T-helper 2 cell (primary cell): ENCODE measurements at places on chromosomes 1 and 21.

GRCh38 chr1:89358287-89358893 is 5.5 kb upstream of the GBP6 start:
- DNase-seq: peak; percentile 73

GRCh38 chr1:186301448-186301847 is 73.6 kb downstream of the TPR start:
- no peak for DNase-seq

DNA sequence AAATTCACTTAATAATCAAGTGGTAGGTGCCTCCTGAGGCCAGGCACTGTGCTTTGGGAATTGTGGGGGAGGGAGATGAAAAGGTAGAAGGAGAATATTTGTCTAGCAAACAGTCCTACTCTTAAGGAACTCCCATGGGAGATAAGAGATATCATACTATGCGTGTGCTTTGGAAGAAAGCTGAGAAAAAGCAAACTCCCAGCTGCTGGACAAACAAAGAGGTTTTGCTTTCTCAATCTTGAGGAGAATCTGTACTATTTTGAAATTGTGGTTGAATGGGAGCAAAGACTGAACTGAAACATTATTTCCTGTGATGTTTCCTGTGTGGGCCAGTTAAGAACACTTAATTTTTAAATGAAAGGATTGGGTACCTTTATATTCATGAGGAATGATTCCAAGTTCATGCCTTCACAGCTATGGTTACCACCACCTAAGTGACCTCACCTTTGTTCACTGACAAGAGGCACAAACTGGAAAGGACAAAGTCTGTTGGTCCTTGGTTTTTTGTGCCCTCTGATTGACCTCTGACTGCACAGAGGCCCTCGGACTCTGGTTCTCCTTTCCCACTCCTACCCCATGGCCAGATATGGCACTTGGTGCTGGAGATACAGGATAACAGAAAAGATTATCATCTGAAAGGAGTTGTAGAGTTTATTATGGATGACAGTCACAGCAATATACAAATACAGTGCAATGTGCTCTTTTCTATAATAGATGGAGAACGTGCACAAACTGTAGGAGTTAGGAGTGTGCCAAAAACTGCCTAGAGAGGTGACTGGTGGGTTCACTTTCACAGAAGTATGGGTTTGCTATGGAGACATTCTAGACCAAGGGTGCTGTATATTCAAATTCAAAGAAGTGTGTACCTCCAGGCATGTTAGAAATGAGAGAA is 1.6 kb downstream of the CD53 start:
- DNase-seq: no peak

DNA sequence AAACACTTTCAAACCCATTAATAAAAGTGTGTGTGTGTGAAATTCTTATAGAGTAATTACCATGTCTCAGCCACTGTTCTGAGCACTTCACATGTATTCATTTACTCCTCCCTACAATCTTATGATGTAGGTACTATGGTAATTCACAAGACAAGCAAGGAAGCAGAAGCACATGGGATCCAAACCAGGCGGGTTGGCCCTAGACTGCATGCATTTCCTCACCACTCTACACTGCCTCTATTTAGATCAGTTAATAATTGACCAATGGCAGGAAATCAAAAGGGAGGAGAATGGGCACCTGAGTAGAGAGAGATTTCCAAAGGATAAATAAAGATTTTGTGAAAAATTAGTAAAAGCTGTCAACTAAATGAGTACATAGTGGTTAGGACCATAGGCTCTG is 15.7 kb downstream of the MAP3K21 start:
- no peak for DNase-seq

GRCh38 chr1:208528578-208529240 is 284.5 kb upstream of the PLXNA2 start:
- DNase-seq: no peak

GRCh38 chr21:43786300-43786806 is 3.0 kb upstream of the RRP1 start:
- DNase-seq: peak; percentile 23

DNA sequence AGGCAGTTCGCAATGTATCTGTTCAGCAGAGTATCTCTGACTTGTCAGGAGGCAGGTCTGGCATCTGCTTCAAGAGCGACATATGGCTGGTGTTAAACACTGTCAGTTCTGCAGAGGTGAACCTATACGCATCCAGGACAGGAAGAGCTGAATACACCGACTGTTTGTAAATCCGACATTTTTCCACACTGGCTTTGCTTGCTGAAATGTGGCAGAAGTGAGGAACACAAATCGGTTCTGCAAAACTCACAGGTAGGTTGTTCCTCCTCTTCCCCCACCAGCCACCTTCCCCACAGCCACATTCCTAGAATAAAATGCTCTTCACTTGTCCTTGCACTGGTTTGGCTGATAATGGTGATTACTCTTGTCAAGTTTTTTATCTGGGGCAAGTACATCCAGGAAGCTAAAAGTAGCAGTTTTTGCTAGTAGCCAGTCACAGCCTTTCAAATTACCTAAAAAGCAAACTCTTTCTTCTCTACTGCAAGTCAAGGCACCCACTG is 289.2 kb downstream of the GRIK1 start:
- no peak for DNase-seq

DNA sequence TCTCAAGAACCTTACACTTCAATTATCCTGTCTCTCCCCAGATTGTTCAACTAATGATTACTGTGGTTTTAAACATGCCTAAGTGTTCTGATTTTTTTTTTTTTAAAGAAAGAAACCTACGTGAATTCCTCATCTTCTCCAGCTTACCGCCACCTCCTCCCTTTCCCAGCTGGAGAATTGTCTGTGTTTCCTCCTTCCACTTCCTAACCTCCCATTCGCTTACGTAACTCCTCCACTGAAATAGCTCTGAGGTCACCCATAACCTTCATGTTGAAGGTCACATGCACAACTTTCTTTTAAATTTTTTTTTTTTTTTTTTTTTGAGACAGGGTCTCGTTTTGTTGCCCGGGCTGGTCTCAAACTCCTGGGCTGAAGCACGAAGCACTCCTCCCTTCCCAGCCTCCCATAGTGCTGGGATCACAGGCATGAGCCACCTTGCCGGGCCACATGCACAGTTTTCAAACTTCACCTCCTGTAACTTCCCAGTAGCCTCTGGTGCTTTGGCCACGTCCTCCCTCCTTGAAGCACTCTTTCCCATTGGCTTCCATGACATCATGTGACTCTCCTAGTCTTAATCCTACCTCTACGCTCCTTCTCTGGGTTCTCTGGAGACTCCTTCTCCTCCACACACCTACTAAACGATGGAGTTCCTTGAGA is 9.8 kb upstream of the CAPZB start:
- DNase-seq: no peak

GRCh38 chr1:18160290-18160942 is 52.8 kb downstream of the IGSF21 start:
- no peak for DNase-seq

- no peak for DNase-seq
Observed at GRCh38 chr1:59738591-59739015, 76.1 kb upstream of the HOOK1 start.

GRCh38 chr21:38525454-38525853 is 27.2 kb upstream of the ERG start:
- no peak for DNase-seq
